ENCODE measurements at places on chromosomes 7 and 10. TPM values are rescaled to one million over a fixed set of nuclear protein-coding genes. Genes with fewer than 3 reads are reported as not detected.

- no peak for DNase-seq
Observed at GRCh38 chr7:81232084-81232799, 313.4 kb upstream of the SEMA3C start.

GRCh38 chr7:142798451-142799436, 28.0 kb downstream of the PRSS2 start:
- DNase-seq = no peak

BICC1 gene
- 14.2 TPM for total RNA-seq

GRCh38 chr10:4937346-4937745, 25.9 kb upstream of the AKR1C1 start:
- DNase-seq = no peak

- no peak for DNase-seq
Observed at GRCh38 chr10:3081383-3081981, 14.1 kb downstream of the PFKP start.
